ENCODE measurements at places on chromosomes 6 and 20.

- DNase-seq: no peak
These were observed 13.3 kb upstream of the KIAA1586 start for GRCh38 chr6:57033228-57033627.

DNA sequence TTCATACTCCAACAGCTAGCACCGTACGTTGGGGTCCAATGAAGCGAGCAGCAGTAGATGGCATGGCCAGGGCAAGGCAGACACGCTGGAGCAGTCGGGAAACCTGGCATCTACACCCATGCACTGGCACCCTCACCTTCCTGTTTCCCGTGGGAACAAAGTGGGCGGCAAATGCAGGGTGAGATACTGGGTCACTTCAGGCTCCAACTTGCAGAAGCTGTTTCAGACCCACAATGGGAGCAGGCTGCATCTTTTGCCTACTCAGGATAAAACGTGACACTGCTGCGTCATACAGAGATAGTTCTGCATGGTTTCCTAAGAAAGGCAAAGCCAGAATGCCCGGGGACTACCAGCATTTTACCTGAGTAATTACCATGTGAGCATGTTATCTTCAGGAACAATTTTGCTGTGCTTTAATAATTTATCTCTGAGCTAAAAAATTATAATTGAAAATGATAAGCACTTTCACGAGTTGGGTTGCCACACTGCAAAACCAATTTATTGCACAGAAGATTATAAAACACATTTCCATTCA, 10.9 kb upstream of the CD93 start:
- no peak for DNase-seq

DNA sequence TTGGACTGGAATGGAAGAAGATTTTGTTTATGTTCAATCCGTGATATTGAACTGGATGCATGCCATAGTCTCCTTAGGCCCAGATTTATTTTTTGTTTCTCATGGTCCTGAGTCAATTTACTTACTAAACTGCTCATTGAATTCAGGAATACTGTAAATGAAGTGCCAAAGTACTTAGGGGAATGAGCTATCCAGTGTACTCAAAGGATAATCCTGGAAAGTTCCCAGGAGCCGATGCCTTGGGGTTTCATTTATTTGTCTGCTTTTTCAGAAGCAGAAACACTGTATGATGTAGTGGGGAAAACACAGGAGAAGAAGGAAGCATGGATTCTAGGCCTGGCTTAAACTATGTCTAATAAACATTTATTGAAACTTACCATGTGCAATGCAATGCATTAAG, 56.1 kb upstream of the THEMIS start:
- DNase-seq: no peak

GRCh38 chr6:31723980-31724691, 963 bp downstream of the MPIG6B start:
- no peak for DNase-seq

GRCh38 chr20:44495802-44496481, 20.3 kb downstream of the TTPAL start:
- DNase-seq: peak; percentile 100

GRCh38 chr6:41228096-41228495, at the start of gene TREML4:
TSS of gene TREML4 (plus strand) at chr6:41228349. CDS start at chr6:41228428, 79 bp downstream.
- DNase-seq: no peak

GRCh38 chr20:19427913-19428312, 215.5 kb downstream of the SLC24A3 start:
- DNase-seq: no peak

DNA sequence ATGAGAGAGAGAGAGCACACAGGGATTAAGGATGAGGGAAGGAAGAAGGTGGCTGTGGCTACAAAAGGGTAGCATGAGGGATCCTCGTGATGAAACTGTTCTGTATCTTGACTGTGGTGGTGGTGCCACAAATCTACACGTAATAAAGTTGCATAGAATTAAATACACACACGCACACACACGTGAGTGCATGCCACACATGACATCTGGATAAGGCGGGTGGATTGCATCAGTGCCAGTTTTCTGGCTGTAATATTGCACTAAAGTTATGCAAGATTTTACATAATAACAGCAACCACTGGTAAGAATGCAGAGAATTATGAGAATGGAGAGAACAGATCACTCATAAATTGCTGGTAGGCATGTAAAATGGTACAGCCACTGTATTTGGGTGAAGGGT, 16.9 kb upstream of the STK35 start:
- no peak for DNase-seq

GRCh38 chr6:39488255-39488879, 165.9 kb upstream of the KCNK16 start:
- no peak for DNase-seq

GRCh38 chr6:30061858-30062458, 893 bp downstream of the POLR1H start:
- DNase-seq: peak; percentile 27

DNA sequence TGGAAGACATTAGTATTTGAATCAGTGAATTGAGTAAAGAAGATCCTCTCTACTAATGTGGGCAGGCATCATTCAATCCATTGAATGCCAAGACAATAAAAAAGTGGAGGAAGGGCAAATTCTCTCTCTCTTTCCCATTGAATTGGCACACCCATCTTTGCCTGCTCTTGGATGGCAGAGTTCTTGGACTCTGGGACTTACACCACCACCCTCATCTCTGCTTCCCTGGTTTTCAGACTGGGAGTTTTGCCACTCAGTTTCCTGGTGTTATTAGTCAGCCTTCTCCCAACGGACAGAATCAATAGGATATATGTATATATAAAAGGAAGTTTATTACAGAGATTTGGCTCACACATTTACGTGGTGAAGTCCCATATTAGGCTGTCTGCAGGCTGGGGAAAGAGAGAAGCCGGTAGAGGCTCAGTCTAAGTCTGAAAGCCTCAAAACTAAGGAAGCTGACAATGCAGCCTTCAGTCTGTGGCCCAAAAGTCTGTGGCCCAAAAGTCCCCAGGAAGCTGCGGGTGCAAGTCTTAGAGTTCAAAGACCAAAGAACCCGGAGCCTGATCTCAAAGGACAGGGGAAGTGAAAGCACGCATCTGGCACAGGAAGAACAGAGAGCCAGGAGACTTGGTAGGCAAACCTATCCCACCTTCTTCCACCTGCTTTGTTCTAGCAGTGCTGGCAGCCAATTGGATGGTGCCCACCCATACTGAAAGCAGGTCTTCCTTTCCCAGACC, 64.4 kb downstream of the SMPDL3A start:
- DNase-seq: no peak

- DNase-seq: no peak
These were observed 43.9 kb upstream of the EXOC2 start for GRCh38 chr6:736657-737446.

GRCh38 chr6:42978487-42978838, 518 bp downstream of the PEX6 start:
- DNase-seq: no peak

- no peak for DNase-seq
These were observed 230.6 kb downstream of the CENPW start for GRCh38 chr6:126570507-126570906.

DNA sequence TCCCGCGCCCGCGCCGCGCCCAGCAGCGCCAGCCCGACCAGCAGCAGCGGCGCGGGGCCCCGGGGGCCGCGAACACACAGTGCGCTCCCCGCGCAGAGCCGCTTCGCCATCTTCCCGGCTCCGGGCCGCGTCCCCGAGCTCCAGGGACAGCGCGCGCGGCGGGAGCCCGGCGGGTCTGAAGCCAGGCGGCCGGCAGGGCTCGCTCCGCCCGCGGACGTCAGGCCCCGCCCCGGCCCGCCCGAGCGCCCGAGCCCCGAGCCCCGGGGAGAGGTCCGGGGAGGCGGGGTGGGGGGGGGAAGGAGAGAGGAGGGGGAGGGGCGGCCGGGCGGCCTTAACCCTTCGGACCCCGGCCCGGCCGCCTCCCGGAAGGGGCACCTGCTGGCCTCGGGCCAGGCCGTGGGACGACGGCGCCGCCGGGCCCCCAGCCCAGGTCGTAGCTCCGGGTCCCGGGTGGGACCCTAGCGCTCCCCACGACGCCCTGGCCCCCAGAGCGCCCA, at the start of gene LAMA5:
TSS of gene LAMA5 (minus strand) at position 177 of the 497 bp plus-strand sequence. CDS start at position 110, 67 bp downstream.
- DNase-seq: no peak

DNA sequence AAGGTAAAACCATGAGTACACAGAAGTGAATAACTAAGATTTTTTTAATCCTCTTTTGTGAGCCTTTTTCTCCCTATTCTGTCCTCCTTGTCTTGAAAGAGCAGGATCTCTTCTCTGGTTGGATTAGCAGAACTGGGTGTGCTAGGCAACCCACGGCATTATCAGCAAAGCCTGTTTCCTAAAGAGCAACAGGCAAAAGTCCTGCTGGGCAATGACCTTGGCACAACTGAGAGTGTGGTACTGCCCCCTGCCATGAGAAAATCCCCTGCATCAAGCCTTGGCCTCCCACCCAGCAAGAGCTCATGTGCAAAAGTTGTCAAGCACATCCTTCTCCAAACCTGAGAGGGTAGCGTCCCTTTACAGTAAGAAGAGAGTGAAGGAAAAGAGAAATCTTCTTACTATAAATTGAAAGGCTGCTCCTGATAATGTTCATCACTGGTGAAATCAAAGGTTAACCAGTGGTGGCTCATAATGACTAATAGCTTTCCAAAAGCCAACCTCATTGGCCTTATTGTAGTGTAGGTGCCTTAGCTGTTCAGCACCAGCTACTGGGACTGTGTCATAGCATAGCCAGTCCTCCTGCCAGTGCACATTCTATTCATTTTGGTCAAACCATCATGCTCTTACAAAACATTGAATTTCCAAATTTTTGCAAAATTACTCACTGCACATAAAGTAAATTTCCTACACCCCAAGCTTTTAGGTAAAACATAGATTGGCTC, 17.1 kb downstream of the KIF6 start:
- no peak for DNase-seq

DNA sequence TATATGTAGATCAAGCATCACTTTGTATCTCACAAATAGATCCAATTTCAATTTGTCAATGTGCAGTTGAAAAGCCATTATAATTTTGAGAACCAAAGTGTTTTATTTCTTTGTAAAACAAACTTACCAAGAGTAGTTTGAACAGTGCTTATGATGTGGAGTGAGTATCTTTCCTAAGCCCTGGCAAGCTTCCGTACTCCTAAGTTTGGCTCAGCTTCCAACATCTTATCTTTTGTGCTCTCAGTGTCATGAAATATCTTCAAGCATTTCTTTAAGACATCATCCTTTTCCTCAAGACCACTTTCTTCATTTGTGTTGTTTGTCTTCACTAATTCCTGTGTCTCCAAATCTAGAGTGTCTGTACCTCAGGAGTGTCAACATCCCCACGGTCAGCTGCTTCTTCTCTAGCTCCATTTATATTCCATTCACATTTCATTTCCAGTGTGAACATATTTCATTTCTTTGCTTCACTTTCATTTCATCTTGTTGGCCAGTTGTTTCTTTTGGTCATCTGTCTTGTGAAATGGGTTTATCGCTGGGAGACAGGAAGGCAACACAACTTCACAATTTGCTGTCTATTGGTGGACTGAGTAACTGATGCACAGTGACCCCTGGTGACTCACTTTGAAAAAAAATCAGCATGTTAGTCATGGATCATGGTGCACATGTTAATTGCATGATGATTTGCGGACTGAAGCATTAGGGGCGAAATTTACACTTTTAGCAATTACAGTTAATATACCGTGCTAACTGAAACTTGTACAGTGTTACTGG, 36.9 kb downstream of the SLC24A3 start:
- no peak for DNase-seq

- DNase-seq: no peak
These were observed 135.6 kb downstream of the HIVEP1 start for GRCh38 chr6:12147557-12148316.

DNA sequence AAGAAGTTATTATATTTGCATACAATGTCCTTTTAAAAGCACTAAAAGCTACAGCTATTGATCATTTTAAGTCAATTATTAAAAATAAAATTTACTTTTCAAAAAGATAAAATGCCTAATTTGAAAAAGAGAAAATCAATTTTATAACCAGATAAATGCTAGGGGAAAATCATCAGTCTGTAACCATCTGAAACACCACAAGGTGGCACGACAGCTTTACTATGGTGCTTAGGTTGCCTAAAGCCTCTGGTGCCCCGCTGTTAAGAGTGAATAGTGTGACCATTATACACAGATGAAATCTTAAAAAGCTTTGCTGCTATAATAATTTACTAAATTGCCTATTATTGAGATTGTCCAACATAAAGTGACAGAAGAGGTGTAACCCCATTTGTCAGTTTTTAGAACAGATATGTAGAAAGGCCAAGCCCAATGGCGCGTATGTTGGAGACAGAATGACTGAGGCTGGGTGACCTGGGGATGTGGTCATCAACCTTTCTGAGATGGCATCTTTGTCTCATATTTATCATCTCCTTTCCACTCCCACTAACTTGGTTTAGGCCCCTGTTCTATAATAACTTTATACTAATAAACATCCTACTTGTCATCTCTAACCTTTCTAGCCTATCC, 100.8 kb downstream of the MOXD1 start:
- peak; percentile 51 for DNase-seq

DNA sequence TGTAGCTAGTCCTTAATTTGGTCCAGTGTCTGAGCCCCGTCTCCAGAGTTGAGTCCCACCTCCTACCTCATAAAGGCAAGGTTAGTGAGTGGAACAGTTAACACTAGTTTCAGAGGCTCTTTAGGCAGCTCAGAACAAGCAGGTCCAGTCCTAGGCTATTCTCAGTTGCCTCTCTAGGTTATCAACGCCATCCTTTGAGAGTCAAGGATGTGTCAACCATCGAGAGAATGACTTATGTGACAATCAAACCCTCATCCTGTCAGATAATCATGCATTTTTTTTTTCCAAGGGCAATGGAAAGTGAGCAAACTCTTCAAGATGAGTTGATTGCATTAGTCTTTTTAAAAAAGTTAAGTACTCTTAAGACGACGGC, 64.0 kb upstream of the TXNDC5 start:
- DNase-seq: no peak

GRCh38 chr6:93418033-93418407, 1.3 kb downstream of the EPHA7 start:
- DNase-seq: no peak

GRCh38 chr20:37381621-37382471, 35.9 kb downstream of the SRC start:
- DNase-seq: no peak

DNA sequence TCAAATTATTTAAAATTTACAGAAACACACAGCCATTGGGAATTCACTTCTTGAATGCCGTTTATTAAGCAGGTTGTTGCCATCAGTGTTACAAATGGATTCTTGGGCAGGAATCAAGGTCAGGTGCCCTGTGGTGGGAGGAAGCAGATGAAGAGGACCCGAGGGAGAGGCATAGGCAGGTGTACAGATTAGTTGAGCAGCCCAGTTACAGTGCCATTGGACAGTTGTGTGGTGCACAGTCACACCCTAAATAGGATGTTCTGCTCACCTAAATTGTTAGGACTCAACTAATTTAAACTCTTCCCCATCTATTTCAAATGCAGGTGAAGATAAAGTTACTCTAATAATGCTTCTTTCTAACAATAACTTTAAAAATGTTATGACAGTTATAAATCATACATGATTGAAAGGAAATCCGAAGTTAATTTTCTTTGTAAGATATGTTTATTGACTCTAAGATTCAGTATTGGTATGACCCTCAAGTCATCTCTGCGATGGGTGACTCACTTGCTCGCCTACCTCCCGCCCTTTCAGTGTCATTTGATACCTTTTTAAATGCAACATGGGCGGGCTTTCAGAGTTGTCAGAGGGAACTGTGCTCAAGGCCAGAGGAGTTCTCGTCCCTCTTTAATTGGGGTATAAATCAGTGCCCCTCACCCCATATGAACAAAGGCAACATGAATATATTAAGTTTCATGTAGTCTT, 35.1 kb downstream of the DSE start:
- DNase-seq: no peak

- no peak for DNase-seq
These were observed 125.7 kb downstream of the MAP3K4 start for GRCh38 chr6:161117308-161117707.

Data from A172 (cell line).